Karpas-422 (cell line): ENCODE measurements at places on chromosomes 5 and 9. TPM values are rescaled to one million over a fixed set of nuclear protein-coding genes. Genes with fewer than 3 reads are reported as not detected.

The GRK6 gene
- 45.5 and 79.1 TPM in 2 replicates for total RNA-seq

The NMUR2 gene
- total RNA-seq, result not detected in 2 replicates

DNA sequence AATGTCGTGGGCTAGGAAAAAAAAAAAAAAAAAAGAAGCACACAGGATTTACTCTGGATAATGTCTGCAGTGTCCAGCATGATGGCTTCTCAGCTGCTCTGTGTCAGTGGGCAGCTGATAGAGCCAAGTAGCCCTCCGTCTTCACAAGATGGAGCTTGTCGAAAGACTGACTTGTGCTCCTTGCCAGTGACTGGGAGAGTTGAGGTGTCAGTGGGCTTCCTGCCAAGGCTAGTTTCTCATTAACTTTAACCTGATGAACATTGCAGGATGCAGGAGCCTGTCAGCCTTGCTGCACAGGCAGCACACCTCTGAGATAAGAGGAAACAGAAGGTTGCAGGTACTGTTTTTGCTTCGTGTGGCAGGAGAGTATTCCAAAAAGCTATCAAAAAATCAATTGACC, 171.4 kb upstream of the SGCD start:
- no peak for DNase-seq
- H3K27me3 ChIP-seq, result no peaks in the 10 kb centered on the region
- no peaks in the 10 kb centered on the region for H3K36me3 ChIP-seq
- no peak overlapping the region for H3K4me3 ChIP-seq
- no peak overlapping the region for H3K27ac ChIP-seq
- no peaks in the 10 kb centered on the region for H3K4me1 ChIP-seq

GRCh38 chr9:124263213-124263612, 5.5 kb downstream of the NEK6 start:
- peaks cover 24% of the 10 kb centered on the region for H3K36me3 ChIP-seq
- H3K27me3 ChIP-seq, result no peaks in the 10 kb centered on the region
- H3K4me1 ChIP-seq, result peaks cover 86% of the 10 kb centered on the region
- H3K4me3 ChIP-seq, result peak overlapping the region; percentile 96
- DNase-seq, result peak; percentile 64

DNA sequence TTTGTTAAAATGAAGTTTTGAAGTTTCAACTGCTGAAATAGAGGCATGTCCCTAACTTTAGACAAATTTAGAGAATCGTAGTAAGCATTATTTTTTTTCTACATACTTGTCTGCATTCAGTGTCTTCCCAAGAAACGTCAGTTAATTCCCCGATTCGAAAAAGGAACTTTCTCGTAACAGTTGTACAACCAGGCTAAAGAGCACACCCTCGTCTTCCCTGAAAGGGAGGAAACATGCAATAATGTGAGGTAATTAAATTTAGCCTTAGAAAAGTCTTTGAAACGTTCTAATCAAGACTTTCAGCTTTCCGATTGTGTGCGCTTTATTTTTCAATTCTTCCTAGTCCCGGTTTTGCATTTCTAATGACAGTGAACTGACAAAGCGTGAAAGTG, 374 bp upstream of the SLC1A3 start:
- no peaks in the 10 kb centered on the region for H3K27me3 ChIP-seq
- peak overlapping the region; percentile 53; the same call in 1 of the 2 replicates for H3K4me3 ChIP-seq
- H3K27ac ChIP-seq, result no peak overlapping the region
- peaks cover 9% of the 10 kb centered on the region for H3K4me1 ChIP-seq
- H3K36me3 ChIP-seq, result no peaks in the 10 kb centered on the region
- DNase-seq, result no peak

- H3K36me3 ChIP-seq, result no peaks in the 10 kb centered on the region
- no peak overlapping the region for H3K27ac ChIP-seq
- no peak overlapping the region for H3K4me3 ChIP-seq
- no peak for DNase-seq
- H3K4me1 ChIP-seq, result peaks cover 58% of the 10 kb centered on the region
Measured at GRCh38 chr5:147708708-147709107, 73.8 kb downstream of the JAKMIP2 start.

DNA sequence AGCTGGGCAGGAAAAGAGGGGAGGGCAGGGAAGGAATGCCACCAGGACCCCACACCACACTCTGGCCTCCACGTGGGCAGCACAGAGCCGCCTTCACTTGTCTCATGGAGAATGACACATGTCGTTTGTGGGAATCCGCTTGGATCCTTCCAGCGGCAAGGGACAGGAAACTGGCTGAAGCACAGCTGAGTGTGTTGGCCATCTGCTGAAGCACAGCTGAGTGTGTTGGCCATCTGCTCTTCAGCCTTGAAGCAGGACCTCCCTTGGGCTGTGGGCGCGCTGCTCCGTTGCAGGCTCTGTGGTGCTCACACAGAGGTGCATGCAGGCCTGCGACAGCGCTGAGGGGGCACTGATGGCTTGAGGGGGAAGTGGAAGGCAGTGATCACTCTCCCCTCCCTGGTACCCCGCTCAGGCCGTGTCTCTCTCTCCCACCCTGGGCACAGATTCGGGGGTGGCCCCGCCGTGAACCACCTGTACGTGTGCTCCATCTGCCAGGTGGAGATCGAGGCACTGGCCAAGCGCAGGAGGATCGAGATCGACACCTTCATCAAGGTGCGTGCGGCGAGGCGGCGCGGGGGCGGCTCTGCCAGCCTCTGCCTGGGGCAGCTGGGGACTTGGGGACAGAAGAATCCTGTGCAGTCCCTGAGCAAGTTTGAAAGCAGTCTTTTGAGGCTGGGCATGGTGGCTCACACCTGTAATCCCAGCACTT, 40.6 kb downstream of the USP20 start:
- no peaks in the 10 kb centered on the region for H3K27me3 ChIP-seq
- H3K36me3 ChIP-seq, result no peaks in the 10 kb centered on the region
- H3K4me1 ChIP-seq, result no peaks in the 10 kb centered on the region
- H3K4me3 ChIP-seq, result no peak overlapping the region
- no peak overlapping the region for H3K27ac ChIP-seq

GRCh38 chr5:52491071-52491787, 296.5 kb upstream of the ITGA1 start:
- no peaks in the 10 kb centered on the region for H3K27me3 ChIP-seq
- no peak overlapping the region for H3K27ac ChIP-seq
- no peaks in the 10 kb centered on the region for H3K4me1 ChIP-seq

- DNase-seq, result no peak
- peaks cover 6% of the 10 kb centered on the region; the same call in 1 of the 2 replicates for H3K36me3 ChIP-seq
Measured at GRCh38 chr5:126488443-126489065, 65.3 kb downstream of the GRAMD2B start.

GRCh38 chr5:143506836-143507552, 103.5 kb upstream of the NR3C1 start:
- no peak for DNase-seq
- no peak overlapping the region for H3K27ac ChIP-seq
- H3K27me3 ChIP-seq, result no peaks in the 10 kb centered on the region
- no peak overlapping the region for H3K4me3 ChIP-seq
- H3K4me1 ChIP-seq, result peaks cover 4% of the 10 kb centered on the region

GRCh38 chr9:9142001-9142400, 1342.4 kb upstream of the DMAC1 start:
- H3K4me3 ChIP-seq, result no peak overlapping the region
- no peaks in the 10 kb centered on the region for H3K4me1 ChIP-seq
- H3K36me3 ChIP-seq, result no peaks in the 10 kb centered on the region
- no peak overlapping the region for H3K27ac ChIP-seq

DNA sequence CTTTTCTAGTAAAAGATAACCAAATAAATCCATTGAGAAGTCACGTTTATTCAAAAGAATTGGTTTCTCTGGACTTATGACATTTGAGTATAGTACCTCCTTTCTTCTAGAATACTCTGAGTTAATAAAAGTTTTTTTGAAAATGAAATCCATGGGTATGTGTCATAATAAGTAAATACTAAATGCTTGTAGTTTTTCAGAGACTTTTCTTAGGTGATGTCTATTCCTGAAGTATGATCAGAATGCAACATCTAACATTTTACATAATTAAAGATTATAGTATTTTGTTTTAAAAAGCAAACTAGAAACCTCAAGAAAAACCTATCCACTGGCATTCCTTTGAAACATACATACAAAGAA, 63.2 kb downstream of the NFIB start:
- H3K4me3 ChIP-seq, result no peak overlapping the region
- H3K27me3 ChIP-seq, result no peaks in the 10 kb centered on the region
- no peak for DNase-seq
- peaks cover 16% of the 10 kb centered on the region for H3K4me1 ChIP-seq
- H3K36me3 ChIP-seq, result no peaks in the 10 kb centered on the region

GRCh38 chr5:40365342-40366330, 314.1 kb upstream of the PTGER4 start:
- no peak for DNase-seq
- H3K4me1 ChIP-seq, result no peaks in the 10 kb centered on the region
- no peak overlapping the region for H3K4me3 ChIP-seq
- no peak overlapping the region for H3K27ac ChIP-seq
- no peaks in the 10 kb centered on the region for H3K36me3 ChIP-seq

The ORM1 gene
- not detected in 2 replicates for total RNA-seq

The TTC23L gene
- not detected in 2 replicates for total RNA-seq

The TMEM252 gene
- not detected in 2 replicates for total RNA-seq

GRCh38 chr9:134252084-134252830, 74.0 kb upstream of the RXRA start:
- no peaks in the 10 kb centered on the region for H3K36me3 ChIP-seq
- H3K27ac ChIP-seq, result no peak overlapping the region
- no peak for DNase-seq
- H3K4me1 ChIP-seq, result no peaks in the 10 kb centered on the region

- no peak for DNase-seq
- H3K4me3 ChIP-seq, result no peak overlapping the region
- no peaks in the 10 kb centered on the region for H3K4me1 ChIP-seq
- no peaks in the 10 kb centered on the region for H3K36me3 ChIP-seq
- H3K27ac ChIP-seq, result no peak overlapping the region
Measured at GRCh38 chr5:132380047-132380446, 10.5 kb downstream of the SLC22A5 start.

The IRX4 gene
- total RNA-seq, result not detected in 2 replicates

DNA sequence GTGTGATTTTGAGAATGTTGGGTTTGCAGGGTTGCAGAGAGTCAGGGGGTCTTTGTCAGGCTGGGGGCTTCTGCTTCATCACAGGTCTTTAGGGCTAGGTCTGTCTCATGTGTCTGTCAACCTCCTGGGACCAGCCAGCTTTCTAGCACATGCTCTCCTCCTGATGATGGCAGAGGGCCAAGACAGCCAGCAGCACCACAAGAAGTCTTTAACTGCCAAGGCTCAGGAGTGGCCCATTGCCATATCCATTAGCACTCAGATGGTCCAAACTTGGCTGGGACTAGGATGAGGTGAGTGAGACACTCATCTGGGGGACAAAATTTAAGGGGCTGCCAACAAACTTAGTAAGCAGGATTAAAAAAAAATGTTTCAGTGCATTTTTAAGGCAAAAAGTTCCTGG, 384.2 kb upstream of the CDH10 start:
- H3K36me3 ChIP-seq, result no peaks in the 10 kb centered on the region
- H3K4me1 ChIP-seq, result no peaks in the 10 kb centered on the region
- no peak overlapping the region for H3K4me3 ChIP-seq

The VCAN gene
- not detected in 2 replicates for total RNA-seq

DNA sequence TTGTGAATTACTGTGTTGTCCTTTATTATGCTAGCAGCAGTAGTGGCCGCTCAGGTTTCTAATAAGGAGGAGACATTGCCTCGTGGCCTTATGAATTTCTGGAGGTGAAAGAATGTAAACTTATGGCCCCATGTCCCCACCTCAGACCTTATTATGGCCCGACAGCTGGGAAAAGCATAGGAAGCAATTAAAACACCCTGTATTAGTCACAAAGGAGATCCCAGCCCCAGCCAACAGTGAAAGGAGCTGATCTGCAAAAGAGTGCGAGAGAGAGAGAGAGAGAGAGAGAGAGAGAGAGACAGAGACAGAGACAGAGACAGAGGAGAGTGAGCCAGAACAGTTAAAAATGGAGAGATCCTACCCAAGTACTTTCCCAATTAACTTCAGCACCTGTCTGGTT, 269.3 kb downstream of the DMRT2 start:
- H3K4me3 ChIP-seq, result no peak overlapping the region
- DNase-seq, result no peak
- no peaks in the 10 kb centered on the region for H3K36me3 ChIP-seq

- H3K27ac ChIP-seq, result no peak overlapping the region
- no peaks in the 10 kb centered on the region for H3K36me3 ChIP-seq
- no peak overlapping the region for H3K4me3 ChIP-seq
- H3K27me3 ChIP-seq, result no peaks in the 10 kb centered on the region
Measured at GRCh38 chr5:95827892-95828246, 5.3 kb upstream of the GLRX start.

GRCh38 chr5:132422720-132423437, 53.4 kb downstream of the SLC22A5 start:
- no peaks in the 10 kb centered on the region for H3K27me3 ChIP-seq
- H3K4me1 ChIP-seq, result peaks cover 62% of the 10 kb centered on the region
- peak; percentile 49 for DNase-seq
- H3K4me3 ChIP-seq, result no peak overlapping the region
- no peak overlapping the region for H3K27ac ChIP-seq
- H3K36me3 ChIP-seq, result no peaks in the 10 kb centered on the region

DNA sequence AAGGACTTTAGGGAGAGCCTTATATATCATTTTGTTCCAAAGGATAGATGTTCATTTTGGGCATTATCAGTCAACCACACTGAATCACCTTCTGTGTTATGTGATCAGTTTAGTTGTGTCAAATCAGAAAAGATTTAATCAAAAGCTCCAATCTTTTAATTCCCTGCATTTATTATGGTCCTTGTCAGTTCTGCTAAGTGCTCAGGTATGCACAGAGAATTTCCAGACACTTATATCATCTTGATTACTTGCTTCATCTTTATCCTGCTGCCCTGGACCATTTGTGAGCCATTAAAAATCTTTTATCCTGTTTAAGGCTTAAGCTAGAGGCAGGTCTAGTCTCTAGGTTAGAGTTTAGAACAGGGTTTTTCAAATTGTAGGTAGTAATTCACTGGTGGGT, 179.1 kb downstream of the CWC27 start:
- H3K4me3 ChIP-seq, result no peak overlapping the region
- H3K27ac ChIP-seq, result no peak overlapping the region
- H3K4me1 ChIP-seq, result no peaks in the 10 kb centered on the region
- H3K27me3 ChIP-seq, result no peaks in the 10 kb centered on the region
- no peaks in the 10 kb centered on the region for H3K36me3 ChIP-seq

The CDC25C gene
- total RNA-seq, result 6.1 and 11.1 TPM in 2 replicates

- H3K4me3 ChIP-seq, result no peak overlapping the region
- no peak overlapping the region for H3K27ac ChIP-seq
Measured at GRCh38 chr9:23730364-23730763, 95.7 kb downstream of the ELAVL2 start.

The UGT3A1 gene
- not detected in 2 replicates for total RNA-seq
